CD4-positive, alpha-beta T cell treated with Interleukin-2 at 100 ng/mL for 4 hours (primary cell): ENCODE measurements at places on chromosomes 12 and 14.

DNA sequence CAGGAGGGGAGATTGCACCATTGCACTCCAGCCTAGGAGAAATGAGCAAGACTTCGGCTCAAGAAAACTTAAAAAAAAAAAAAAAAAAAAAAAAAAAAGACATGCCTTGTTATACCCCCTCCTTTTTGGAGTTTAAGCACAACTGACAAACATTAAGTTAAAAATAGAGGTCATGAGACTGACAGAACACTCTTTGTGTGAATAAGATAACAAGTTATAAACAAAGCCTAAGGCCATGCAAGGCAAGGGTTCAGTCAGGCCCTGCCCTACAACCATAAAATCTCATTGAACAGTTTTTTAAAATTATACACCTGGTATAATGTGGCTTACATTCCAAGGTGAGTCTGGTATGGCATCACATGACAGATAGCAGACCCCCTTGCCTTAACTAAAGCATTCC lies 39.3 kb downstream of the TSPAN19 start:
- no peak for DNase-seq

DNA sequence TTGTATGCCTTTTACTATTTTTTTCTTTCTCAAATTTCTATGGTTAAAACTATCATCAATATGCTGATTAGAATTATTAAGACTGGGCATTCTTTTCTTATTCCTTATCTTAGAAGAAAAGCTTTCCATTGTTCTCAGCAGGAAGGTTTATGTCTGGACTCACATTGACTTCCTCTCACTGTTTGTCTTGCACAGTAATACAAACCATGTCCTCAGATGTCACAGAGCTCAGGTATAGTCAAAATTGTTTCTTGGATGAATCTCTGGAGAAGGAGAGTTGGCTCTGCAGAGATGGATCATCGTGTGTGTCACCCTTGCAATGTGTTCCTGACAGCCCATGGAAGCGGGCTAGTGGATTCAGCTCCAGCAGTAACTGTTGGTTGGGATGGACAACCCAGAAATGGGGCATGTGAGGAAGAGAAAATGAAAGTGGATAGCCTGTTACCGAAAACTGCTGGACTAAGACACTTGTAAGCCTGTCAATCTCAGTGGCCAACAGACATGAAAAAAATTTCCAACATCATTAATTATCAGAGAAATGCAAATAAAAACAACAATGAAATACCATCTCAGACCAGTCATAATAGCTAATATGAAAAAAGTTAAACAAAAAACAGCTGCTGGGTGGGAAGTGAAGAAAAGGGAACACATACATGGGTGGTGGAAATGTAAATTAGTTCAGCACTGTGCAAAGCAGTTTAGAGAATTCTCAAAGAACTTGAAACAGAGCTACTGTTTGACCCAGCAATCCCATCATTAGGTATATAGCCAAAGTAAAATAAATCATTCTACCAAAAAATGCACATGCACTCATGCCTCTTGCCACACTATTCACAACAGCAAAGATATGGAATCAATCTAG lies 967.8 kb downstream of the TMEM121 start:
- DNase-seq: no peak

DNA sequence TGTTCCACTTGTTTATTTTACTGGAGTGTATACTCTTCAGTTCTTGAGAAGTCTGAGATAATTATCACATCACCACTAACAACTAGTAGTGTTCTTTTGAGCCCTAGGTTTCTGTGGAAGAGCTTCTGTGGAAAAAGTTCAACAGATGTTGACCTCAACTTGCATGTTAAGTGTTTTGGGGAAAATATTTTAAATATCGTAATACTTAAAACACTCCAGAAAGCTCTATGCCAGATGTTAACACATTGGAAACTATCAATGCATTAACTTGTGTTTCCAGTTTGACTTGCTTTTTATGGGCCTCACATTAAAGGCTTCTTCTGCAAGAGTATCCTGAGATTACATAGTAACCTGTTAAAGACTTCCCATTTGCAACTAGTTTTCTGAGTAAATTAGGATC lies 173.1 kb downstream of the DUSP6 start:
- no peak for DNase-seq

- no peak for DNase-seq
Observed at GRCh38 chr12:116266631-116267349, 10.7 kb downstream of the MED13L start.

GRCh38 chr12:64796205-64796845 lies 28.1 kb upstream of the TBC1D30 start:
- peak; percentile 83 for DNase-seq

GRCh38 chr12:27279826-27280225 lies 35.7 kb downstream of the STK38L start:
- DNase-seq: no peak

GRCh38 chr14:81435391-81436295 lies 35.5 kb upstream of the STON2 start:
- peak; percentile 6 for DNase-seq

DNA sequence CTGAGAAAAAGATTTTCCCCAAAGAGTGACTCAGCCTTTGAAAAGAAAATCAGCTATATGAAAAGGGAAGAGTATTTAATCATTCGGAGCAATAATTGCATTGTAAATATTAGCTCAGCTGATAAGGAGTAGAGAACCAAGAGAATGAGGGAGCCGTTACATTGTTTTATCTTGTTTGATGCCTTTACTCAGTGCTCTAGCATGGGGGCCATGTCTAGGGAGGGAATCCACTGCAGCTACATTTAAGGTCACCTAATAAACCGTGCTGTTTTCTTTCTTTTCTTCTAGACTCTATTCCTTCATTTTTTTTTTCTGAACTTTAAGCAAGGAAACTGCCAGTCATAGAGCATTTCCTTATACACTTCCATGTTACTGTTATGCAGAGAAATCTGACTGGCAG lies 447.0 kb downstream of the DIO2 start:
- no peak for DNase-seq

DNA sequence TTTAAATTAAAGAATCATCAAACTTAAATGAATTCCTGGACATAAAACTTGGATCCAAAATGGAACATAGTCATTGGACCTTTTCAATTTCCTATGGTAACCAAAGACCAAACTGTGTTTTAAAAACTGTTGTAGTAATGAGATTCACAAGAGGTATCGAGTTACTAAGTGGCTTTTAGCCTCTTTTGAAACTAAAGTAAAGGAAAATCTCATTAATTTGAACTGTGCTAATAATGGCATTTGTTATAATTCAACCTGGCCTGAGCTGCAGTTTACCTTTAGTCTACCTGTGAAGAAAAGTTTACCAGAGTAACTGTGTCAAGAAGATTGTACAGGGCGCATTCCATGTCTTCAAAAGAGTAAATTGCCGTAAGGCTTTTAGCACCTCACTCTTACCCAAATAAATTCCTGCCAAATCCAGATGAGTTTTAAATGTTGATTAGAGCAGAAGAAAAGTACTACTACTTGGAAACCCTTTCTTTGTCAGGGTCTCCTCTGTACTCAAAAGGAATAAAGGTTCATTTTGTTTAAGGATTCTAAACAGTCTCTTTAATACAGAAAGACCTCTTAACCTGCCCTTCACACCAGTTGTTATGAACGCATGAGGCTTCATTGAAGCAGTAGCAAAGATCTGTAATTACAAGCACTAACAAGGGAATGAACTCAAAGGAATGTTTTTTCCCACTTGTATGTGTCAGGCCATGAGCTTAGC lies 17.1 kb upstream of the MED13L start:
- no peak for DNase-seq

DNA sequence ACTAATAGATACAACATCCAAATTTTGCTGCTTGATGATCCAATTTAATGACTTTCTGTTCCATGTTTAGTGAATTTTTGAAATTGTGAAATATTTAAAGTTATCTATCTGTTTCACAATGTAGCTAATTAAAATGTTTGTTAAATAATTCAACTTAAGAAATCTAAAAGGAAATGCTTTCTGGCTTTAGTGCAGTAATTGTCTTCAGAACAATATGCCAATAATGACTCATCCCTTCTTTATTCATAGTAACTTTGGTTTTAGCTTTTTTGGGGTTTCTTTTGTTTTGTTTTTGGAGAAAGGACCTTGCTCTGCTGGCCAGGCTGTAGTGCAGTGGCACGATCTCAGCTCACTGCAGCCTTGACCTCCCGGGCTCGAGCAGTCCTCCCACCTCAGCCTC lies 479.2 kb upstream of the RGS6 start:
- no peak for DNase-seq

DNA sequence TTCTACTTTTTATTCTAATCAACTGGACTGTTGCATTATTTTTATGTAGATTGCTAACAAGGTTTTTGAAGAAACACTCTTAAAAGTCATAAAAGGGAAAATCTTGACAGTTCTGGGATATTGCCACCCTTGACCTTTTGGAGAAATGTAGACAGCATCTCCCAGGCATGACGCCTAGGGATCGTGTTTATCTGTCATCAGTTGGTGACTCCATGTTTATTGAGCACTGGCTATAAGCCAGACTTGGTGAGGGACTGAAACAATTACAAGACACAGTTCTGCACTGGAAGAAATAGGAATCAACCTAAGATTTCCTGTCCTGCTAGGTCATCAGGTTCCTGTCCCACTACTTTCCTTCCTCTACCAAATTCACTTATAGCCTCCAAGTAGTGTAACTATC lies 34.5 kb downstream of the HMGA2 start:
- no peak for DNase-seq

DNA sequence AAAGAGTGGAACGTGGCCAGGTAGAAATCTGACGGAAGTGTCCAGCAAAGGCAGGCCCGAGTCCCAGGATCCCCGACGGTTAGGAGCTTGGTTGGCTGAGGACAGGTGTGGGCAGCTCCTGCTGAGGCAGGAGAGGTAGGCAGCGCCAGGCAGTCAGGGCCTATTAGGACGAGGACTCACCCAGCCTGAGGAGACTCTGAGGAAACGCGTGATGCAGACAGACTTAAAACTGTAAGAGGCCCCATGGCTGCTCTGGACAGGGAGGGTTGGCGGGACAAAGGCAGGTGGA lies 255.7 kb upstream of the SFSWAP start:
- DNase-seq: no peak

- DNase-seq: no peak
Observed at GRCh38 chr12:114477989-114478395, 72.0 kb upstream of the TBX5 start.
